ENCODE measurements at places on chromosomes 6 and 20. TPM values are rescaled to one million over a fixed set of nuclear protein-coding genes. Genes with fewer than 3 reads are reported as not detected.
A peak's percentile ranks its signal among the peaks of the same experiment; 100 is the strongest.

DNA sequence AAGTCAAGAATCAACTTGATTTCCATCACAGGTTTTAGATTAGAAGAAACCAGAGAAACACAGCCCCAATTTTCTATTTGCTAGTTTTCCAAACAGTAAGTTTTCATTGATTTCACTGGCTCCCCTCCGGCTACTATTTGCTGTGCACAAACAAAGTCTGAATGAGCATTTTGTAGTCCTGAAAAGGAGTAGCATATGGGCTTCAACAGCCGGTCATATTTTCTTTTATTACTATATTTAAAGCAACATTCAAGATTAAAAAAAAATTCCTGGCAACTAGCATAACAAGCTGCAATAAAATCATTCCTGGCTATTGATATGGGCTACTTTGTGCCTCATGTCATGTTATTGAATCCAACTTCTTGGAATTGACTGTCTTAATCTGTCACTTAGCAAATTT is 48.3 kb downstream of the CARMIL1 start:
- no peak for DNase-seq

GRCh38 chr6:47245745-47246371 is 63.8 kb downstream of the TNFRSF21 start:
- DNase-seq, result no peak

MED23 gene
- total RNA-seq, result 54.4 TPM

LRRC73 gene
- under 0.01 TPM for total RNA-seq

DNA sequence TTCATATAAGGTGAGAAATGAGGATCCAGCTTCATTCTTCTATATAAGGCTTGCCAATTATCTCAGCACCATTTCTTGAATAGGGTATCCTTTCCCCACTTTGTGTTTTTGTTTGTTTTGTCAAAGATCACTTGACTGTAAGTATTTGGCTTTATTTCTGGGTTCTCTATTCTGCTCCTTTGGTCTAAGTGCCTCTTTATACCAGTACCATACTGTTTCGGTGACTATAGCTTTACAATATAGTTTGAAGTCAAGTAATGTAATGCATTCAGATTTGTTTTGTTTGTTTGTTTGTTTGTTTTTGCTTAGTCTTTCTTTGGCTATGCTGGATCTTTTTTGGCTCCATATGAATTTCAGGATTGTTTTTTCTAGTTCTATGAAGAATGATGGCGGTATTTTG is 64.6 kb downstream of the ERMARD start:
- no peak for DNase-seq

DNA sequence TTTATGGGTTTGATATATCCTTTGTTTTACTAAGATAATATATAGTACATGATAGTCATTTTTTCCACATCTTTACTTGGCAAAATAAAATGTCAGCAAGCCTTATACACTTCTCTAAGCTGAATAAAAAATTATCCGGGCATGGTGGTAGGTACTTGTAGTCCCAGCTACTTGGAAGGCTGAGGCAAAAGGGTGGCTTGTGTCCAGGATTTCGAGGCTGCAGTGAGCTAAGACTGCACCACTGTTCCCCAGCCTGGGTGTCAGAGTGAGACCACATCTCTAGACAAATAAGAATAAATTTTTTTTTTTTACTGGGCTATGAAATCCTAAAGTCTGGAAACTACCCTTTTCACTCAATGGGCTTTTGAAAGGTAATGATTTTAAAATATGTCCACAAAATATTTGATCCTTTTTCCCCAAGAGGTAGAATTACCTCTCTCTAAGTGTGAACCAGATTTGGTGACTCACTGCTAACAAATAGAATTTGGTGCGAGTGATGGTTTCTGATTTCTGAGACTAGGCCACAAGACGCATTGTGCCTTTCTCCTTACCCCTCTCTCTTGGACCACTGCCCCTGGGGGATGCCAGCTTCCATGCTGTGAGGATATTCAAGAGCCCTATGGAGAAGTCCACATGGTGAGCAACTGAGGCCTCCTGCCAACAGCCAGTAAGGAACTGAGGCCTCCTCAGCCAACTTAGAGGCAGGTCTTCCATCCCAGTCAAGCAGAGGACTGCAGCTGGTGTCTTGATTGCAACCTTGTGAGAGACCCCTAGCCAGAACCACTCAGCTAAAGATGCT is 84.2 kb upstream of the ZNFX1 start:
- DNase-seq, result no peak

PRICKLE4 gene
- total RNA-seq, result 0.86 TPM

LY6G5C gene
- 0.64 TPM for total RNA-seq

DNA sequence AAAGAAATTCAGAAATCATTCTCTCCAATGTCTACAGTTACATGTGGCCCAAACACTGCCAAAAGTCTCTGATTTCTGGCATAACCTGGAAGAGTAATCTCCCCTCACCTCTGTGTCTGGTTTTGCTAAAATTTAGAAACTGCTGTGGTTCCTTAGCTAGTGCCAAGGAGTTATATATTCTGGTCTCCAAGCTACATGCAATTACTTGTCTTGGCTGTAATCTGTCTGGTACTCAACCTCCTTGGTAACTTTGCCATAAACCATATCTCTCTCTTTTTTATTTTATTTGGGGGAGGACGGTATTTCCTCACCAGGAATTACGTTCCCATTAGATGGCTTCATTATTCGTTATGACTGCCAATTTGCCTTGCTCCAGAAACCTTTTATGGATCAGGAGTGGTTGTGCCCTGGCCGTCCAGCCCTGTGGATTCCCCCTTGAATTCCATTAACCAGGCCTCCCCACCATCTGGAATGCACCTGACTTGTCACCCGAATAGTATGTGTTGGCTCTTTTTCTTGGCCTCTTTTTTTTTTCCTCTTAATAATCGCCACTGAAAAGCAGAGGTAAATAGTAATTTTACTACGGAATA is 400.0 kb downstream of the CD83 start:
- no peak for DNase-seq

GRCh38 chr6:1381481-1382330 is 7.7 kb upstream of the FOXF2 start:
- DNase-seq, result peak; percentile 23

RBBP8NL gene
- not detected for total RNA-seq

DNA sequence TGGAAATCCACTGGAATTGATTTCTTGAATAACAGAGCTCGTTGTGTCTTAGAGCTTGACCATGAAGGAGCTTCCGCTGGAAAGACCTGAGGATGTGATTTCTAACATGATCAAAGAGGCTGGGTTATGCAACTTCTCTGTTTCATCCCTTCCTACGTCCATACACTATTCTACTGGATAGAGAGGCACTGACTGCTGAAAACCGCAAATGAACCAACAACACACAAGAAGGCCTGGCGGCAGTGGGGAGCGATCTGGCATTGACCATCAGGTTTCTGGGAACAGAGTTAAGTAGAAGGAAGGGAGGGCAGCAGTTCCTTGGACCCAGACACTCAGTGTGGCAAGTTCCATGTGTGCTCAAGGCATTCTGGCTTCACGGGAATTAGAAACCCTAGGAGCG is 13.3 kb downstream of the LRRN4 start:
- DNase-seq, result no peak

PSORS1C2 gene
- total RNA-seq, result not detected

SMLR1 gene
- not detected for total RNA-seq

DNA sequence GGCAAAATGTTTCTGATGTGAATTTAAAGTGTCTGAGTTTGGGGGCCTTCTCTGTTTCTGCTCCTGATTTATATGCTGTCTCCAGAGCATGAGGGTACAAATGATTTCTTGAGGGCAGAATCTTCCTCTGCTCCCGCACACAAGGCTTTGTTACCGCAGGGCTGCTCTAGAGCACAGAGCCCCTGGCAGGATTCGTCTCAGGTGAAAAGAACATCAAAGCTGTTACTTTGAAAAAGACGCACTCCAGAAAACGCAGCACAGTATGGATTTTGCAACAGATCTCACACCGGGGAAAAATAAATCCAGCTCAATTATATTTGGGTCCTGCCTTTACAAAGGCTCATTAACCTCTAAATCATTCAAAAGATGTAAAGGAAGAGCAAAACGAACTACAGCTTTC is 577.3 kb downstream of the PRKN start:
- no peak for DNase-seq

THBS2 gene
- 478 TPM for total RNA-seq

DNA sequence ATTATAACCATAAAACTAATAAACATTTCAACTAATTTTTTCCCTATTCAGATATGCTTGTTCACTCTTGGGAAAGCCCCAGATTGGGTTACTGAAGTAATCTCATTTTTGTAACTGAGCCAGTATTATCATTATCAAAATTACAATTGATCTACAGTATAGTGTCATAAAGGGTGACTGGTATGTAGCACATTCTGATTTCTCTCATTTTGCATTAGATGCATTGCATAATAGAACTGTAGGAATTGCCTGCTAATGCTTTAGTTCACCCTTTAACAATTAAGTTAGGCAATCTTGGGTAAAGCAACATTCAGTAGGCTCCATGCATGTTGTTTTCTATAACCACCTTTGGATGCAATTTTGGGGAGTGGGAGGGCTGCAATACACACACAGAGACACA is 150.8 kb upstream of the FLRT3 start:
- no peak for DNase-seq

- DNase-seq, result no peak
Measured at GRCh38 chr6:55578537-55579363, at the start of gene HMGCLL1. Gene HMGCLL1, minus strand, starts transcription at chr6:55579192. Its CDS starts 137 bp downstream, at chr6:55579055.

TP53TG5 gene
- total RNA-seq, result not detected

ELOVL2 gene
- total RNA-seq, result 1.6 TPM

DNA sequence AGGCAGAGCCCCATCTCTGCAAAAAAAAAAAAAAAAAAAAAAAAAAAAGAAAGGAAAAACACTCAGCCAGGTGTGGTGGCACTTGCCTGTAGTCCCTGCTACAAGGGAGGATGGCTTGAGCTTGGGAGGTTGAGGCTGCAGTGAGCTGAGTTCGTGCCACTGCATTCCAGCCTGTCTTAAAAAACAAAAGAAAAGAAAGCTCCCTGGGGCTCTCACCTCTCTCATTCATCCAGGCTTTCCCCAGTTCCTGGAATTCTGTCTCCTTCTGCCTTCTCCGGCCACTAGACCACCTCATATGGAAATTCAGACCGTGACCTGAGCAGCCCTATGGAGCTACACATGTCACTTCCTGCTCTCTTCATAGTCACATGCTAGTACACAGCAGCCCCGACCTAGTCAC is 101.1 kb upstream of the TAB2 start:
- no peak for DNase-seq

DNA sequence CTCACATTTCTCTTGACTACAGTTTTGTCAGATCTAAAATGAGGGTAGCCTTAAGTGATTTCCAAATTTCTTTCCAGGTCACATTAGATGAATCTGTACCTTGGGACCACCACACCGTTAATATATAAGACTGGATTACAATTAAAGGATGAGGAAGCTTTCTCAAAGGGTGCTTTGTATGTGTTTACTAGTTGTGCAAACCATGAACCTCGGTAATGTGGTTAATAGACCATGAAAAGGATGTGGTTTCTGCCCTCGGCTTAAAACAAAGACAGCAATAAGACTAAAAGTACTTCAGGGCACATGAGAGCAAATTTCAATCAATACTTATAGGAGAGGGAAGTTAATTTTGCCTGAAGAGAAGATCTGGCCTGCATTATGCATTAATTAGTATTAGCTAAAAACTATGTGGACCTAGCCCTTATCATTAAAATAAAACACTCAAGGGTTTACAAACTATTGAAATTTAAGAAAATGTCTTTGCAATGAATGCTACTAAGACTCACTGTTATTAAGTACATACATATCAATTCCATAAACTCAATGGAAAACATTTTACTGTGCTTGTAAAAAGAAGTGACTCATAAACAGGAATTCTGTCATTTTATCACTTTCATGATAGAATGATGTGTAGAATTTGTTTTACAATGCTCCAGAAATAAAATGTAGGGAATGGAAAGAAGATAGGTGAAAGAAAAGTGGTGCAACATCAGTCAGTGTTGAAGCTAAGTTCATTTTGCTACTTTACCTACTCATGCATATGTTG is 936 bp upstream of the TMX4 start:
- DNase-seq, result peak; percentile 55

ECT2L gene
- not detected for total RNA-seq

DNA sequence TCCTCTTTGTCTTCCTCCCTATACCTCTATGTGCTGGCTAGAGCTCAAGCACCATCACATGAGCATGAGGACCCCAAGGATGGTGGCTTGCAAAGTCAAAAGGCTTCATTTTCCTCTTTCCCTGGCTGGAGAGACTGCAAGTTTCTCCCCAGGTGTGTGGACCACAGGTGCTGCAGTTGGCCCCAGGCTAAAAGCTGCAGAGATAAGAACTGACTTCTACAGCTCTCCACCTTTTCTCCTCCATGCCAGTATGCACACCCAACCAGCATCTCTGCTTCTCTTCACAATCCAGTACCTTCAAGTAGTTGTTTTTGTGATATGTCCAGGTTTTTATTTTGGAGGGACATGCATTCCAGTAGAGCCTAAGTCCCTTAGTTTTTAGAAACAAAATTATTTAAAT is 29.1 kb downstream of the PRKN start:
- DNase-seq, result no peak

DNA sequence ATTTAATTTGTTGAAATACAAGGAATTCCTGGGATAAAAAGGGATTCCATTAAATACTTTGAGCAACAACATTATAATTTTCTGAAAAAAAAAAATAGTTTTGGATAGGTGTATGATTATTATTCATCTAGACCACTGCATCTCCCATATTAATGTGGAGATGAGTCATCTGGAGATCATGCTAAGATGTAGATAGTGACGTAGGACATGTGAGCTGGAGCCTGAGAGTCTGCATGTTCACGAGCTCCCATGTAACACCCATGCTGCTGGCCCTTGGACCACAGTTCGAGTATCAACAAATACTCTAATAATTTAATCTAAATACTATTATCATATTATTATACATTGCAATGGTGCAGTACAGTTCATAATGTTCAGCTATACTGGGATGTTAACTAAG is 91.6 kb downstream of the EPM2A start:
- DNase-seq, result peak; percentile 50

PDE7B gene
- 3.9 TPM for total RNA-seq

DNA sequence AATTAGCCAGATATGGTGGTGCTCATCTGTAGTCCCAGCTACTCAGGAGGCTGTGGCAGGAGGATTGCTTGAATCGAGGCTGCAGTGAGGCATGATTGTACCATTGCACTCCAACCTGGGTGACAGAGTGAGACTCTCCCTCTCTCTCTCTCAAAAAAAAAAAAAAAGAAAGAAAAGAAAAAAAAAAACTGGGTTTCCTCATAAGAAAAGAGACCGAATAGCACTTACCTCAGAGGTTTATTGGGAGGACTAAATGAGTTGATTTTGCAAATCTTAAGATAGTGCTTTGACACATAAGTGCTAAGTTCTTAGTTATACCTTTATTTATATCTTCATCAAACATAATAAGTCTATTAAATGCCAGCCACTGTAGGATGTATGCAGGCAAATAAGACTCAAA is 6.3 kb downstream of the VWA7 start:
- no peak for DNase-seq

DNA sequence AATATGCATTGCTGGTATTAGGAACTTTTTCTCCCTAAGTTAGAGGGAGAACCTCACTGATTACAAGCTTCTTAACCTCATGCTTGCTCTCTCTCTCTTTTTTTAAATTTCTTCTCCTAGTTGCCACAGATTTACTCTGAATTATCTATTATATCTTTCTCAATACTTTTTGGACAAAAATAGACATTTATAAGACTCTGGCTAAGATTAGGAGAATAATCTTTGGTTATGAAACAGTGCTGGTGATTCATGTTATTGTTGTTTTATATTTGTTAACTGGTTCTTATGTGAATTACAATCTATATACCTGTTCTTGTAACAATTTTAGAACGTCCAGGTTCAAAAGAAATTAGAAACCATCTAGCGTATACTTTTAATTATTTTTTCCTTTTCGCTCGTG is 187.8 kb downstream of the OGFRL1 start:
- no peak for DNase-seq
